ENCODE measurements at places on chromosomes 7 and 10.
A peak's percentile ranks its signal among the peaks of the same experiment; 100 is the strongest.

- no peak for DNase-seq
These were observed 50.2 kb downstream of the RABGEF1 start for GRCh38 chr7:66790725-66791124.

- no peak for DNase-seq
These were observed 120.8 kb downstream of the NRCAM start for GRCh38 chr7:108335269-108335918.

- DNase-seq, result no peak
These were observed 153.1 kb upstream of the UNC5B start for GRCh38 chr10:71059054-71059818.

- no peak for DNase-seq
These were observed 23.7 kb downstream of the AMPH start for GRCh38 chr7:38607466-38607865.

DNA sequence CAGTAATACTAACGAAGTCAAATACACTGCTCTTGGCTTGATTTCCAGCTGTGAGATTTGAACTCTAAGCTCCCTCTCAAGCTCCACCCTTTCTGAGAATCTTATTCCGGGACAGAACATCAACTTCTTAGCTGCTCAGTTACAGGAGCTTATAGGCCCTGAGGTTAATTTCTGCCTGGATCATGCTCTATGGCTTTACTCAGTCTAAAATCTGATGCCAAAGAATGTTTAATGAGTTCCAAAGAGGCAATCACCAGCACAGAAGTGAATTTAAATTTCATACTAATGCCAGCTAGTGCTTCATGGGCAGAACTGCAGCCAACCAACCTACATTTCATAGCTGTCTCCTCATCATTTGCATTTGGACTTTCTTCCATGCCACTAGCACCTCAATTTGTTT lies 707.2 kb downstream of the MAGI2 start:
- DNase-seq, result no peak

DNA sequence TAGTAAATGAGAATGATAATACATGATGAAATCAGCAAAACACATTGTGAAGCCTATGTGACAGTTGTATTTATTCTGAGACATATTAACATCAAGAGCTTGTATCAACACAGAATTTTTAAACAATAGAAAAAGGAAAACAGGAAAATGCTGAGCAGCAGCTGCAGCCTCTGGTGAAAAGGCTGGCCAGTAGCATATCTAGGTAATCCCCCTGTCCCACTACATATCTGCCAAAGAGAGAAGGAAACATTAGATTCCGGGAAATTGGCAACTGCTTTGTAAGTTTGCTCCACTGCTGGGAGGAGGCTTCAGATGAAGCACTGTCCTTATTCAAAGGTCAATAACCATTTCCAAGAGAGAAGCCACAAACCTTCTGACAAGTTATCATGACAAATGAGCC lies 89.4 kb downstream of the RALA start:
- no peak for DNase-seq

DNA sequence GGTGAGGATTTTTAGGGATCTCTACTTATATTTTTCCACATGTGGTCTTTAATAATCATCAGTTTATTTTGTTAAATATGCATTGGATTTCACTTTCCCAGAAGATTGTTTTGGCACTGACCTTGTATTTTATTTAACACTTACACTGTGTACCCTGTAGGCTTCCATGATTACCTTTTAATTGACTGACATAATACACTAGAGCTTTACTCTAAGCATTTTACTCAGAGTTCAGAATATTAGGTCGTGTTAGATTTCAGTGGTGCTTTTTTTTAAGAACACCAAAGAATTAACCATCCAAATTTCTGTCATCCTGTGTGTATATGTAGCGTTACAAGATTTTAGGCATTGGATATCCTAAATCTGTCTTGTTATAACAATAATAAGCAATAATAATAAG lies 23.1 kb downstream of the CASD1 start:
- DNase-seq, result no peak

GRCh38 chr10:21860718-21861117 lies 142.8 kb downstream of the DNAJC1 start:
- DNase-seq, result no peak

GRCh38 chr7:7688956-7689355 lies 29.5 kb downstream of the RPA3 start:
- no peak for DNase-seq

- DNase-seq, result no peak
These were observed 5.1 kb downstream of the ING3 start for GRCh38 chr7:120955577-120956149.

GRCh38 chr10:36349445-36350078 lies 707.5 kb upstream of the FZD8 start:
- no peak for DNase-seq

DNA sequence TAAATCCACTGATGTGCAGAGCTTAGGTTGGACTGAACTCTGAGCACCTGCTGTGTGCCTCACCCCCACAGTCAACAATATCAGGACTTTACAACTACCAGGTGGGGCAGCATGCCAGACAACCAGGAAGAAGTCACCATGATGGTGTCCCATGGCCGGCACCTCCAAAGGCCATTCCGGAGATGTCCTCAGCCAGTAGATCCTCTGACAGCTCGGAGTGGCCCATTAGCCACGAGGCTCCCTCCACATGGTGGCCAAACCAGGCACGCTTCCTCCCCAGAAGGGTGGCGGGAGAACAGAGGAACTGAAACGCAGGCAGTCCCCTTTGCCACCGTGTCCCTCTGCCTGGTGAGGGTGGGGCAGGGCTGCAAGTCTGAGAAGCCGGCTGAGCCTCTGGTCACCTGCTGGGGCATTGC lies 390.0 kb downstream of the TNS3 start:
- no peak for DNase-seq

- DNase-seq, result no peak
These were observed 176.9 kb downstream of the PTPRN2 start for GRCh38 chr7:158410720-158411119.

- DNase-seq, result no peak
These were observed 78.7 kb downstream of the FAM107B start for GRCh38 chr10:14695847-14696480.

GRCh38 chr7:104008107-104008506 lies 18.6 kb upstream of the RELN start:
- DNase-seq, result no peak

- no peak for DNase-seq
These were observed 663 bp downstream of the VPS37D start for GRCh38 chr7:73668103-73668885.

- no peak for DNase-seq
These were observed 166.0 kb downstream of the TAX1BP1 start for GRCh38 chr7:27905951-27906350.

GRCh38 chr10:119377958-119378736 lies 164.4 kb downstream of the RGS10 start:
- no peak for DNase-seq

- DNase-seq, result no peak
These were observed 38.1 kb upstream of the R3HCC1L start for GRCh38 chr10:98096316-98096715.

DNA sequence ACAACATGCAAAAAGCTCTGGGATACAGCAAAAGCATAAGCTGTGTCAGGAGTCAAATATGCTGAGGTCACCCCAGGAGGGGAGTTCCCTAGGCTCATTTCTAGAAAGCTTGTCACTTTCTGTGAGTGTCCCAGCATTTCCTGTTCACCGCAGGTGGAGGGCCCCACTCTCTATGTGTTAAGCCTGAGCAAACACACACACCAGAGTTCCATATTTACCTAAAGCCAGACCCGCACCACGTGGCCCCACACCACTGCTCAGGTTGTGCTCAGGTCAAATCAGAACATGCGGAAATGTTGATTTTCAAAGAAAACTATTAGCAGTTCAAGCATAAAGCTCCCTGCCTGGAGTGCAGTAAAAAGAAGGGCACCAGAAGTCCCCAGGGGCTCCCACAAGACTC lies 259.6 kb upstream of the PPP2R2D start:
- DNase-seq, result peak; percentile 30

GRCh38 chr10:49737474-49738201 lies 24.5 kb downstream of the OGDHL start:
- no peak for DNase-seq

DNA sequence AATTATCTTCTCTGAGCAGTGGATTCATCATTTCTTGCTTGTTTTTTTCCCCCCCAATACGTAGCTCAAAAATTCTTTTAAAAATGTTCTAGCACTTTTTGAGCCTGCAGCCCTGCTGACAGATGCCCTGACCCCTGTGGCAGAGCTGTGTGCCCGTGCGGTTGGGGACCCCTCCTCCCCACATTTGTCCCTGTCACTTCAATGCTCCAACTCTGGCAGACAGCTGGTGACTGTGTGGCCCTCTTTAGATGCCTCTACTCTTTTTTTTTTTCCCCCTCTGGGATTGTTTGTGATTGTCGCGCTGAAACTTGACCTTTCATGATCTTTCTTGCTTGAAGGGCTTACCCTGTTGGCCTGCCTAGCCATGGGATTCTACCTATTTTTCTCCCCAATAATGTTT lies 214.1 kb downstream of the TMEM178B start:
- no peak for DNase-seq

GRCh38 chr7:2959828-2960599 lies 83.7 kb downstream of the CARD11 start:
- DNase-seq, result no peak

DNA sequence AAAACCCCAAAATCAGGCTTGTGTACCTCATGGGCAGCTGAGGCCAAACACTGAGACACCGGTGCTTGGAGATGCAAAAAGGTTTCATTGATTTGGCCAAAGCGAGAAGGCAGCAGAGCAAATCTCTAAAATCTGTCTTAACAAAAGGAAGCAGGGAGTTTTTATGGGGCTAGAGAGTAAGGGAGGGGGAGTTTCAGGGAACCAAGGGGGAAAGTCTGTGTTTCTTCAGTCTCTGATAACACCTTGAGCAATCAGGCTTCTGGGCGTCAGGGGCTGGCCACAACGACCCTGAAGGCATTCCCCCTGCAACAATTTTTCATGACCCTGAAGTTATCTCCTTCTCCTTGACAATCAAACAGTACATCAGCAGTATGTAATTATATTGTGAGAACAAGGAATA lies 2.7 kb upstream of the ZNF786 start:
- no peak for DNase-seq

DNA sequence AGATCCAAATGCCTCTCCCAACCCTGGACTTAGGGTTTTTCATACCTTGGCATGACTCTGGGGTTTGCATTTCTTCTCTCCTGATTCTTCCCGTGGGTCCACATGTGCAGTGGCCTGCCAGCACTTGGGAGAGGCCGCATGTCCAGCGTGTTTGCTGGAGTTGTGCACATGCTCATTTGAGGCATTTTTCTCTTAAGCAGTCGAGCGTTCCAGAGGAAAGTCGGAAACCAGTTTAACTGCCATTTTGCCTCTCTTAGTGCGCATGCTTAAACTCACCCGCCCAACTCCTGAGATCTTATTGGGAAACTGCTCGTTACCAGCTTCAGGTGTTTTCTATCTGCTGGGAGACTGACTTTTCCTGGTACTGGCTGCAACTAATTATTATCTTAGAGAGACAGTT lies 888.4 kb upstream of the PHF14 start:
- no peak for DNase-seq

DNA sequence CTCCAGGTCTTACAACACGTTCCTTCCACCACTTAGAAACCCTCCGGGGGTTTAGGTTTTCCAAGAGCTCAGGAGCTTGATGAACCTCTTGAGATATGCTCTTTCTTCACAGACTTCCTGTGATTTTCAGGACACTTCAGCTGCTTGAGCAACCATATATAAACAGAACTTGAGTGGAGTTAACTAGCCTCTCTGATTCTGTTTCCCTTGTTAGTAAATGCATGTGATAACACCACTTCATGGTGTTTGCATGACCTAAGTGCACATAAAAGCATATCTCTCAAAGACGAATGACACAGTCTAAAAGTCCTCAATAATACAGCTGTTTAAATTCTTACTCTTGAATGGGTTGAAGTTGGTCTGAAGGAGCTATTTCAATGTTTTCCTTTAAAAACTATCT lies 9.9 kb downstream of the PRR15 start:
- no peak for DNase-seq

DNA sequence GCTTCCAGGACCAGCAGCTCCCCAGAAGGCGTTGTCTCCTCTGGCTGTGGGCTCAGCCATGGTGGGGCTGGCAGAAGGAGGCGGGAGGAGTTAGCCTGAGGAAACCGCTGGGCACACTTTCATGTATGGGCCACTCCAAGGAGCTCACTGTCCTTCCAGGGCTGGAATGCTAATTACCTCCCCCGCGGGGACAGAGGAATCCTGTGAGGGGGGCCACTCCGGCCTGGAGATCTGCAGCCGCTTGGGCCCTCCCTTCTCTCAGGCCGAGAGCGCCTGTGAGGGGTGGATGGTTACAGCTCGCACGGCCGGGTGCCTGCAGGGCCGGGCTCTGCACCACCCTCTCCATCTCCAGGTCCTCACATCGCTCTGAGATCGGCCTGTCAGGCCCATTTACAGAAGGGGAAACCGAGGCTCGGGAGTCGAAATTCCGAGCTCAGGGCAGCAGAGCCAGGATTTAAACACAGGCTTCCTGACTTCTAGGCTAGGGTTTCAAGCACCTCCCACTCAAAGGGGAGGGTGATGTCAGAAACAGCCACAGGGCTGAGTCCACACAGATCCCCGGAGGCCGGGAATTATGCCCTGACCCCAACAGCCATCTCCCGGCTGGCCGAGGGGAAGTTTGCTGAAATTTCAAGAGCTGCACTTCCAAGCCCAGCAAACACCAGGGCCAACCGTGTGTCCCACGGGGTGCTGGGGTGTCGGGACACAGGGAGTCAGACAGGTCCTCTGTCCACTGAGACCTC lies 59.1 kb downstream of the PDGFA start:
- DNase-seq, result no peak

- DNase-seq, result no peak
These were observed 129.9 kb downstream of the CDH23 start for GRCh38 chr10:71526653-71527052.

DNA sequence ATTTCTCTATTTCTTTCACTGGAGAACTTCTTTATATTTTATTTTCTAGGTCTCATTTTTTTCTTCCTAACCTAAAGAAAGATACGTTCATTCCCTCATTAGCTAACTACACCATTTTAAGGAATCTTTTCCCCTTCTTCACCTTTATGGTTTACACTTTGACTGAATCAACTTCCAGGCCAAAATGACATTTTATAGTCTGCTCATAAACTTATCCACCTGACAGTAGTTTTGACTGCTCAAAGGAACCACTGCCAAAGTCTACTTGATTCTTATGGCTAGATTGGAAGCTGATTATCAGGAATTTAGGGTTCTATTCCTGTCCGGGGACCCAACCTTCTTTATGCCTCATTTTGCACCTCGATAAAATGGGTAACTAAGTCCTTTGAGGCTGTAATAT lies 73.0 kb upstream of the FOXP2 start:
- no peak for DNase-seq

DNA sequence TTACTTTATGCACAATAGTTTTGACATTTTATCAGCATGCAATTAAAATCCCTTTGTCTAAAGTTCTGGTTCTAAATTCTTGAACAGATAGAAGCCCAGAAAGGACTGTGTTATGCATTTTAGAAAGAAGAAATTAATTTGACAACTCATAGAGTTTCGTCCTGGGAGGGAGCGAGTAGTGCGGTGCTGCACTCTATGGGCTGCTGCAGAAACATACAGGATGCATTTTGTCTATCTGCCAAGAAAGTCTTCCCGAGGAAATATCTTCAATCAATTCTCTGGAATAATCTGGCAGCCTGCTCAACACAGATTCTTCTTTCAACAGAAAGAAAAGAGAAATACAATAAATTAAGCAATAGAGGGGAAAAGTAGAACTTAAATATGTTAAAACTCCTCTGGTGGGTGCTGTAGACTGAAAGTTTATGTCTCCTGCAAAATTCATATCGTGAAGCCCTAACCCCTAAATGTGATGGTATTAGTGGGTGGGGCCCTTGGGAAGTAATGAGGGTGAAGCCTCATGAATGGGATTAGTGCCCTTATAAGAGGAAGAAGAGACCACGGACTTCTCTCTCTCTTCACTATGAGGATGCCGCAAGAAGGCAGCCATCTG lies 39.0 kb upstream of the IFRD1 start:
- DNase-seq, result no peak

GRCh38 chr7:114051871-114052331 lies 133.1 kb upstream of the PPP1R3A start:
- DNase-seq, result no peak

Measured in stimulated activated CD4-positive, alpha-beta T cell treated with anti-CD3 and anti-CD28 coated beads, Interleukin-15, amount 100 ng/mL, for 24 hours (primary cell).